ENCODE measurements at places on chromosomes 2 and 18. TPM values are rescaled to one million over a fixed set of nuclear protein-coding genes. Genes with fewer than 3 reads are reported as not detected.

The MPP4 gene
- total RNA-seq: not detected

The TCF23 gene
- total RNA-seq: not detected

The ALPP gene
- not detected for total RNA-seq

The GPR55 gene
- 11.1 TPM for total RNA-seq

The SERPINB12 gene
- not detected for total RNA-seq

DNA sequence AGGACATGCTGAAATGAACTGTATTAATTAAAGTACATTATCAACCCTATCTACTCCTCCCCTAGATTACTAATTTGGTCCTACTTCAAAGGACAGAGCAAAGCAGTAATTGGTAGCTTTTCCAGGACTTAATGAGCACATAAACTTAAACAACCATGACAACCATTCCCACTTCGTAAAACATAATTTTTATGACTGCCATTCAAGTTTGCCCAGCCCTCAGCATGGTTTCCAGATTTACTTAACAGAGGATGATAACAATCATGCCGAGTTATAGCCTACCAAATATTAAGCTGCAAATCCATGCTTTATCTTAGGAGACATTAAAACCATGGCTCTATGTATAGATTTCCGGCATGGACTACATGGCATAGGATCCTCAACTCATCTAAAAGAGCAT is 401.1 kb upstream of the CHAC2 start:
- H3K27ac ChIP-seq: no peak overlapping the region
- no peak for DNase-seq
- H3K4me1 ChIP-seq: no peaks in the 10 kb centered on the region
- no peak overlapping the region for H3K4me3 ChIP-seq
- no peaks in the 10 kb centered on the region for H3K36me3 ChIP-seq

GRCh38 chr2:105385731-105386540 is 12.9 kb downstream of the FHL2 start:
- H3K27ac ChIP-seq: no peak overlapping the region
- DNase-seq: no peak
- no peak overlapping the region for H3K4me3 ChIP-seq
- no peaks in the 10 kb centered on the region for H3K27me3 ChIP-seq
- H3K36me3 ChIP-seq: no peaks in the 10 kb centered on the region

DNA sequence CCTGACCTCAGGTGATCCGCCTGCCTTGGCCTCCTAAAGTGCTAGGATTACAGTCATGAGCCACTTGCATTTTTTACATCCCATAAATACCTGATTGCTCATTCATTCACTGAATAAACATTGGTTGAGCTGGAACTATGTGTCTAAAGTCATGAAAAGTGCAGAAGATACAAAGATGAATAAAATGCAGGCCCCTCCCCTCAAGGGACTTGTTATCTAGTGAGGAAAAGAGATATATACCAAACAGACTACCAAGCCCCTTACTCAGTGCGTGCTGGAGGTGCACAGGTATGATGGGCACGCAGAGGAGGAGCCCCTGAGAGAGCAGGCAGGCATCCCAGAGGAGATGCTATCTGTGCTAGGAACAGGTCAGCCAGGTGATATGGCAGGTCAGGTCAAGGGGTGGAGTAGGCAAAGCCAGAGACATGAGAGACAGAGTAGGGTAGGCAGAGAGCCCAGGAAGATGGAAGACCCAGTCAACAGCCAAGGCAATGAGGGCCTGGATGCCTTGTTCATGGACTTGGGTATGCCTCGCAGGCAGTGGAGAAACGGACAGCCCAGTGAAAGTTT is 7.7 kb downstream of the FHL2 start:
- DNase-seq: no peak
- H3K27ac ChIP-seq: no peak overlapping the region
- H3K36me3 ChIP-seq: no peaks in the 10 kb centered on the region
- no peak overlapping the region for H3K4me3 ChIP-seq

- no peak overlapping the region for H3K27ac ChIP-seq
- no peak for DNase-seq
- H3K4me3 ChIP-seq: no peak overlapping the region
- H3K4me1 ChIP-seq: no peaks in the 10 kb centered on the region
- H3K27me3 ChIP-seq: no peaks in the 10 kb centered on the region
Observed at GRCh38 chr18:75530118-75530517, 102.6 kb upstream of the SMIM21 start.

DNA sequence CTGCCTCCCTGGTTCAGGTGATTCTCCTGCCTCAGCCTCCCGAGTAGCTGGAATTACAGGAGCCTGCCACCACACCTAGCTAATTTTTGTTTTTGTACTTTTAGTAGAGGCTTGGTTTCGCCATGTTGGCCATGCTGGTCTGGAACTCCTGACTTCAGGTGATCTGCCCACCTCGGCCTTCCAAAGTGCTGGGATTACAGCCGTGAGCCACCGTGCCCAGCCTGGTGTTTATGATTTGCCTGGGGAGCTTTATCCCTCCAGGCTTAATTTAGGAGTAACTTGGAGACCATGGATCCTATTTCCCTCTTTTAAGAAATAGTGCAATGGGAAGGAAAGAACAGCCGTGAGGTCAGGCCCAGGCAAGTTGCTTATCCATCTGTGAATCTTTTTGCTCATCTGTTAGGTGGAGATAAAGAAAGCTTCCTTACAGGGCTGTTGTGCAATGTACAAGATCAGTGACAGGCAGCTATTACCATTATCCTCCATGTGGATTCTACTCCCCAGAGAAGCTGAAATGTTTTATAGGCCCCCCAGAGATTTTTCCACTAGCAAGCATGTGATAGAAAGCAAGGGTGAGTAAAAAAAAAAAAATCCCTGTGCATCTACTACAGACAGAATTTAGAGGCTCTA is 104.9 kb upstream of the MGAT5 start:
- no peaks in the 10 kb centered on the region for H3K36me3 ChIP-seq
- no peak overlapping the region for H3K4me3 ChIP-seq
- peak overlapping the region; percentile 14 for H3K27ac ChIP-seq
- peaks cover 9% of the 10 kb centered on the region for H3K4me1 ChIP-seq

- DNase-seq: no peak
- peaks cover 48% of the 10 kb centered on the region for H3K4me1 ChIP-seq
- H3K27me3 ChIP-seq: peaks cover 86% of the 10 kb centered on the region
- H3K27ac ChIP-seq: no peak overlapping the region
- no peak overlapping the region for H3K4me3 ChIP-seq
Observed at GRCh38 chr2:174332217-174332963, 2.4 kb upstream of the SP9 start.

- peak overlapping the region; percentile 96 for H3K27ac ChIP-seq
- no peaks in the 10 kb centered on the region for H3K27me3 ChIP-seq
- peak overlapping the region; percentile 87 for H3K4me3 ChIP-seq
- DNase-seq: peak; percentile 83
Observed at GRCh38 chr2:86441882-86442641, 891 bp downstream of the KDM3A start.

- no peak overlapping the region for H3K4me3 ChIP-seq
- no peak overlapping the region for H3K27ac ChIP-seq
- no peaks in the 10 kb centered on the region for H3K4me1 ChIP-seq
Observed at GRCh38 chr18:11728249-11728648, 39.2 kb downstream of the GNAL start.

- peak overlapping the region; percentile 94 for H3K27ac ChIP-seq
- peak overlapping the region; percentile 91 for H3K4me3 ChIP-seq
- no peaks in the 10 kb centered on the region for H3K27me3 ChIP-seq
- no peaks in the 10 kb centered on the region for H3K36me3 ChIP-seq
- H3K4me1 ChIP-seq: peaks cover 25% of the 10 kb centered on the region
- DNase-seq: no peak
Observed at GRCh38 chr2:197514754-197515153, 1.1 kb upstream of the MOB4 start.
